Stimulated activated CD8-positive, alpha-beta memory T cell treated with anti-CD3 and anti-CD28 coated beads, Interleukin-7, amount 100 ng/mL, for 48 hours (primary cell): ENCODE measurements at places on chromosomes 12 and 14.

DNA sequence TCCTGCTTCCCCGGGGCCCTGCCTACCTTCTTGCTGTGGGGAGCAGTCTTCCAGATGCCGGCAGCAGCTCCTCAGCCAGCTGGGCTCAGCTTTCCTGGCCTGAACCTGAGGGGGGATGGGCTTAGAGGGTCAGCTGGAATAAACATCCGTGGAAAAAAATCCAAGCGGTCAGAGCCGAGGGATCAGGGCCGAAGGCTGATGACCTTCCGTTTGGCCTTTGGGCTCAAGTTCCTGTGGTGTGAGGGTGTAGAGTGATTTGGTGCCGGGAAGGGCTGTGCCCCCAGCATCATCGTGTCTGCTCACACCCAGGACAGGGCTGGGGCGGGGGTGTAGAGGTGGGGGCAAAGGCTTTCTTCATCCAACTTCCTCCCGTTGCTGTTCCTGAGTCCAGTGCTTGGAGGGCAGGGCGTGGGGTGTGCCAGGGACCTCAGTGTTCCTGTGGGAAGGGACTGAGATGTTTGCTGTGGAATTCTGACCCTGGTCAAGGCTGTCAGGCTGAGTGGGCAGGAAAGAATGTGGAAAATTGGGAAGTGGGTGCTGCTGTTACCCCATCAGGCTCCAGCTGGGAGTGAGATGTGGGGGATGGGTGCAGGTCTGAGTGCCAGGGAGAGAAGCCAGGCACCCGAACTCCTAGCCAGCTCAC lies 2.6 kb downstream of the SMIM41 start:
- no peak for DNase-seq

DNA sequence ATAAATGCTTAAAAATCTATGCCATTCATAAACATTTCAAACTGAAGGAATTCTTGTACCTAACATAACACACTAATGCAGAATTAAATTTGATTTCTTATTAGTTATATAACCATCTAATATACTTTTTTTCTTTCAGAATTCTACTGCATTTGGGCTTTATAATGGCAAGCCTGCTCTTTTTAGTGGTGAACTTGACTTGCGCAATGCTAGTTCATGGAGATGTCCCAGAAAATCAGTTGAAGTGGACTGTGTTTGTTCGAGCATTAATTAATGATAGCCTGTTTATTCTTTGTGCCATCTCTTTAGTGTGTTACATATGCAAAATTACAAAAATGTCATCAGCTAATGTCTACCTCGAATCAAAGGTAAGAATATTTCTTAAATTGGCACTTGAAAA lies 47.3 kb downstream of the GPR137C start:
- DNase-seq: no peak

DNA sequence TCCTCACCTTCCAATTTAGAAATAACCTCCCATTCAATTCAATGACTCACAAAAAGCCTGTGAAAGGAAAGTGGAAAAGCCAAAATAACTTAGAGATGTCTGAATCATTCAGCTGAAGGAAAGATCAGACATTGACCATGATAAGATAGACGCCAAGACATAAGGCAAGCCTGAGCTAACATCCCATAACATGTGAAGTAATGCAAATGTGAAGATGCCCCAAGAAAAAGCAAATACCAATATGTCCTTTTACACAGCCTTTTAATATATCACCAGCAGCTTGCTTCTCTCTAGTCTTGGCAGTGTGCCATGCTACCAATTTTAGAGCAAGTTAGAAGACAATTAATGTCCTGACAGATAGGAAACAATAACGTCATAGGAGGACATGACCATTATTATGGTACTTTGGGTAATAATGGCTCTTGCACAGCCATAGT lies 2.4 kb upstream of the NUMB start:
- DNase-seq: no peak

DNA sequence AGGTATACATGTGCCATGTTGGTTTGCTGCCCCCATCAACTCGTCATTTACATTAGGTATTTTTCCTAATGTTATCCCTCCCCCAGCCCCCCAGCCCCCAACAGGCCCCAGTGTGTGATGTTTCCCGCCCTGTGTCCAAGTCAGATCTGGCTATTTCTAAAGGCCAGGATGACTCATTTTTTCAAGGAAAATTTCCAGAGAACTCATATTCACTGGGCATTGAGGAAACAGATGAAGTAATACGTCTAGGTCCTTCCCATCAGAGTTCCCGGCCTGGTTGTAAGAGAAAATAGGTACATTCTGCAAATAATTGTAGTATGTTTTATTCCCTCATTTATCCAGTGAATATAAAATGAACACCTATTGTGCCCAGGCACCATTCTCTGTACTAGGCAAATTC lies 345.2 kb downstream of the BCL11B start:
- DNase-seq: no peak

- no peak for DNase-seq
Observed at GRCh38 chr14:65164068-65164824, 61.9 kb upstream of the MAX start.

DNA sequence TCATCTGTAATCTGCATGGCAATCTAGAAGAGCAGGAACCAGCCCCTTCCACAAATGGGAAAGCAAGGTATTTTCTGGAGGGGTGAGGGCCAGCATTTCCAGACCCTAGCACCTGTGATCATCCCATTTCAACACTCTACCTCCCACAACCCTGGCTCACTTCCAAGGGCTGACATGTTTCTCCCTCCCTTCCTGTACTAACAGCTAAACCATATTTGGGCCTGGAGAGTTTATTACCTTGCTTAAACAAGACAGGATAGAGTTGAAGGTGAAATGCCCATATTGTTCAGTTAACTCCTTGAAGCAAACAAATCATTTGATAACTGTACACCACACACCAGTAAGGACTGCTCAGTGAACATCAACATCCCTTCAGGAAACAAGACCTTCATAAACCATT lies 158.4 kb downstream of the PPM1H start:
- no peak for DNase-seq

GRCh38 chr14:32382704-32383103 lies 53.6 kb downstream of the AKAP6 start:
- no peak for DNase-seq

- no peak for DNase-seq
Observed at GRCh38 chr12:126535971-126536370, 1470.7 kb downstream of the AACS start.

DNA sequence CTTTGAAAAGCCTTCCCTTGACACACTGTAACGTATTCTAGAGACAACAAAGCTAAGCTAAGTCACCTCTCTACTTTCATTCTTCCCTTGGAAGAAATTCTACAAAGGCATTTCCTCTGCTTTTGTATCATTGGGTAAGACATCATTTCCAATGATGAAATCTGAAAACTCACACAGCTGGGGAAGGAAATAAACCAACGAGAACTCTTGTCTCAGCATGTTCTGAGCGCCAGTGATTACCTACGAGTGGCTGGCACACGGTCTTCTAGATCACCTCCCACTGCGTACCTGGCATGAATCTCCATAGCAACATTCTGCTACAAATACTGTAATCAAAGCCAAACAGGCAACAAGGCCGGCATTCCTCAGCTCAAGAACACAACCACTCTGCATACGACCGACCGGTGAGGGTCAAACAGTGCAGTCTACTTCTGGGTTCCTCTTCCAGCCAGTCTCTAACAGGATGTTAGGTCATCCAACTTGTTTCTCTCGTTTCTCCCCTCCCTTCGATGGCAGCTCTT lies 7.6 kb downstream of the VPS37B start:
- no peak for DNase-seq

DNA sequence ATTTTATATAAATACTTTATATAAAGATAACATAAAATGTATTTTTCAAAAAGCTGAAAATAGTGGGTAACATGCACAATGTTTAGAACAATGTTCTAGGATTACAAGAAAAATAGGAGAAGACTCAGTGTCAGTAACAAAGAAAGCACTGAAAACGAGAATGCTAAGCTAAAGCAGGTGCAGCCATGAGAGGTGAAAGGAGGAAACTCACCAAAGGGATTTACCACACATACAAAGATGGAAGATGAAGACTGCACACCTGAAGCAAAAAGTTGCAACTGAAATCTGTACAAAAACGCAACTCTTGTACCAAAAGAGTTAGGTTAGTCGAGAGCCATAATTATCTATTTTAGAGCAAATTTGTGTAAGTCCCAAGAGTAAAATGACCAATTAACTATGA lies 1176.1 kb downstream of the LRFN5 start:
- DNase-seq: no peak

- no peak for DNase-seq
Observed at GRCh38 chr14:84555493-84555892, 974.5 kb upstream of the FLRT2 start.

DNA sequence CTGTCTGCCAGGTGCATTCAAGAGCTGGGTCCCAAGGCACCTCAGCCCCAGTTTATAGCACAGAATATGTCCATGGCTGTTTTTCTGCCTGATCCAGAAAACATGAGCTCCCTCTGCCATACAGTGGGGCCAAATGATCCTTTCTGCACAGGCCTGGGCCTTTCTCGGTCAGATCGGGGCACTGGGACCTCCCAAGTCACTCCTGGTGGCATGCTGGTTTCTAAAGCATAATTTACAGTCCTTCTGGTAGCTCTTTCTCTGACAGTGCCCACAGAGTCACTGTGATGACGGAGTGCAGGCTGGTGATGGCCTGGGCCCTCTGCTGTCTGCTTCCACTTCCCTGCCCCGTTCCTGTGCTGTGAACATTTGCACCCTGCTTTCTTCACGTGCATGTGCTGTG lies 99.2 kb downstream of the ADGRD1 start:
- no peak for DNase-seq

- DNase-seq: no peak
Observed at GRCh38 chr14:59511916-59512575, 27.7 kb downstream of the JKAMP start.
